ENCODE measurements at places on chromosomes 3 and 15.

- no peak for DNase-seq
Measured at GRCh38 chr3:51808934-51809333, 29.9 kb upstream of the IQCF6 start.

- DNase-seq: no peak
Measured at GRCh38 chr3:57512166-57512565, 32.0 kb downstream of the DNAH12 start.

DNA sequence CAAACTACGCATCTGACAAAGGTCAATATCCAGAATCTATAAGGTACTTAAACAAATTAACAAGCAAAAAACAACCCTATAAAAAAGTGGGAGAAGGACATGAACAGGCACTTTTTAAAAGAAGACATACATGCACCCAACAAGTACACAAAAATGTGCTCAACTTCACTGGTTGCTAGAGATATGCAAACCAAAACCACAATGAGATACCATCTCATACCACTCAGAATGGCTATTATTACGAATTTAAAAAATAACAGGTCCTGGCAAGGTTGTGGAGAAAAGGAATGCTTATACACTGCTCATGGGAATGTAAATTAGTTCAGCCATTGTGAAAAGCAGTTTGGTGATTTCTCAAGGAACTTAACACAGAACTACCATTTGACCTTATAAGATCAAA lies 175.6 kb upstream of the MLF1 start:
- DNase-seq: no peak

DNA sequence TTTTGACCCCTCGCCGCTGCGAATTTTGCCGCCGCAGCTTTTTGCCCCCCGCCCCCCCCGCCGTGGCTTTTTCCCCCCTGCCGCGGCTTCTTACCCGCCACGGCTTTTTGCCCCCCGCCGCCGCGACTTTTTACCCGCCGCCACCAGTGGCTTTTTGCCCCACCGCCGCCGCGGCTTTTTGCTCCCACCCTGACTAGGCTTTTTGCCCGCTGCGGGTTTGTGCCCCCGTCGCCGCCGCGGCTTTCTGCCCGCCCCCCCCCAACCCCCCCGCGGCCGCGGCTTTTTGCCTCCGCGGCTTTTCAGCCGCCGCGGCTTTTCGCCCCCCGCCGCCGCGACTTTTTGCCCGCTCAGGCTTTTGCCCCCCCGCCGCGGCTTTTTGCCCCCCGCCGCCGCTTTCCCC lies 598.1 kb downstream of the GOLGA6L6 start:
- DNase-seq: no peak

DNA sequence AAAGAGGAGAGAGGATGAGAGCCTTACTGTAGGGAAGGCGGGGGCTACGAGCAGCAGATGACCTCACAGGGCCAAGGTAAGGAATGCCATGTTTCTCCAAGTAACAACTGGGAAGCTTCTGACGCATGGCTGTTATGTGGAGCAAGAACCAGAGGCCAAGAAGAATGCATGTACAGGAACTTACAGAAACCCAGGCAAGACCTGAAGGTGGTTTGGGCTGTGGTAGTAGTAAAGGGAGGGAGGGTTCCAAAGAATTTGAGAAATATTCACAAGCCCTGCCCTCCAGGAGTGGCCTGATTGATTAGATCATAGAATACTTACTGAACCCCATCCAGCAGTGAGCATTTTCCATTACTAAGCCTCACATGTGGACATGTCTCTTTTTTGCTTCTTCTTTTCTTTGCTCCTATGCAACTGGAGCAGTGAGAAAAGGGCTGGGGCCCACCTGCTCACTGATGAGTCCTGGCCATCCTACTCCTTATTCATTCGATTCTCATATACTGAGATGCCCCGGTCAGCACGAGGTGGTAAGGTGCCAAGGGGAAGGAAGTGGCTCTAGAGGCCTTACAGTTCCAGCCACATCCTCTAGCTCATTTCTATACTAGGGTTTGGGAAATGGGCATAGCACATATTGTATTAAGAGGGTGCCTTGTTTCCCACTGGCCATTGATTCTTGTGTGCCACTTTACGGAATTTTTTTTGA lies 8.3 kb upstream of the SLC12A8 start:
- DNase-seq: no peak

- DNase-seq: no peak
Measured at GRCh38 chr15:81037952-81038743, 37.4 kb downstream of the TLNRD1 start.

DNA sequence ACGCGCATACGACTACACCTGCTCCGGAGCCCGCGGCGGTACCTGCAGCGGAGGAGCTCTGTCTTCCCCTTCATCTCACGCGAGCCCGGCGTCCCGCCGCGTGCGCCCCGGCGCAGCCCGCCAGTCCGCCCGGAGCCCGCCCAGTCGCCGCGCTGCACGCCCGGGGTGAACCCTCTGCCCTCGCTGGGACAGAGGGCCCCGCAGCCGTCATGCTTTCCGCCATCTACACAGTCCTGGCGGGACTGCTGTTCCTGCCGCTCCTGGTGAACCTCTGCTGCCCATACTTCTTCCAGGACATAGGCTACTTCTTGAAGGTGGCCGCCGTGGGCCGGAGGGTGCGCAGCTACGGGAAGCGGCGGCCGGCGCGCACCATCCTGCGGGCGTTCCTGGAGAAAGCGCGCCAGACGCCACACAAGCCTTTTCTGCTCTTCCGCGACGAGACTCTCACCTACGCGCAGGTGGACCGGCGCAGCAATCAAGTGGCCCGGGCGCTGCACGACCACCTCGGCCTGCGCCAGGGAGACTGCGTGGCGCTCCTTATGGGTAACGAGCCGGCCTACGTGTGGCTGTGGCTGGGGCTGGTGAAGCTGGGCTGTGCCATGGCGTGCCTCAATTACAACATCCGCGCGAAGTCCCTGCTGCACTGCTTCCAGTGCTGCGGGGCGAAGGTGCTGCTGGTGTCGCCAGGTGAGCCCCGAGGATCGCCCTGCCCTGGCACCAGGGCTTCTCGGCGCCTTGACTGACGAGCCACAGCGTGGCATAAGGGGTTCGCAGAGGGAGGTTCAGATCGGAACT lies 420 bp downstream of the SLC27A2 start:
- DNase-seq: no peak

GRCh38 chr3:26920646-26921478 lies 298.3 kb downstream of the LRRC3B start:
- DNase-seq: no peak

DNA sequence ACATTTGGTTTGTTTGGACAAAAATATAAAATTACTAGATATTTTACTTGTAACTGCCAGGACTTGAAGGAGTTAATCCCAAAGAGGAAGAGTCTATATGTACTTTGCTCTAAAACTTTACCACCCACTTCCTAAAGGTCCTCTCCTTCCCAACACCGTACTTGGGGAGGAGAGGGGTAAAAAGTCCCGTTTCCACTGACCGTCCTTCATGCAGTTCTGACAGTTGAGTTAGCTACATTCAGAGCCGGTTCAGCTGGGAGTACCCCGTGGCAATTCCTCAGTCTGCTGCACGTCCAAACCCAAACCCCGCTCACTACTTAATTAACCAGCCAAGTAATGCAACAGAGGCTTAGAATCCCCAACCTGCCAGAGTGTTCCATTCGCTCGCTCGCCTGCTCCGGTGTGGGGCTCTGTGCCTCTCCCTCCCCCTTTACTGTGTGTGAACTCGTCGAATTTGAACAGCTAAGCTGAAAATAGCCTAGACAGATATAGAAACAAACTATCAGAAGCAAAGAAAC lies 519.7 kb downstream of the FOXP1 start:
- no peak for DNase-seq

- no peak for DNase-seq
Measured at GRCh38 chr15:63827113-63827512, 6.6 kb downstream of the HERC1 start.

- DNase-seq: no peak
Measured at GRCh38 chr15:39743611-39744010, 39.0 kb downstream of the FSIP1 start.

DNA sequence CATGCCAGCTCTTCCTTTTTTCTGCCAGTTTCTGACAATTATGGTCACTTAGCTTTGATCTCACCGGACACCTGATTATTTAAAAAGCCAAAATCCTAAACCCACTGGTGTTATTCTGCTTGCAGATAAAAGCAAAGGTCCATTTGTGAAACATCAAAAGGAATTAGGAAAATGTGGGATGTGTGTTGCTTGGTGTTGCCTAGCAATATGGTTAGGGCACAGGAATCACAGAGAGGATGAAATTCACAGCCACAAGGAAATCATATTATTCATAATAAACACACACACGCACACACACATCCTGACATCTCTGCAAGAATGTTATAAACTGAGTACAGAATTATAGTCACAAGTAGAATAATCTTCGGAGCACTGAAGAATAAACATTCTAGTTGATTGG lies 89.3 kb upstream of the BHLHE40 start:
- no peak for DNase-seq

DNA sequence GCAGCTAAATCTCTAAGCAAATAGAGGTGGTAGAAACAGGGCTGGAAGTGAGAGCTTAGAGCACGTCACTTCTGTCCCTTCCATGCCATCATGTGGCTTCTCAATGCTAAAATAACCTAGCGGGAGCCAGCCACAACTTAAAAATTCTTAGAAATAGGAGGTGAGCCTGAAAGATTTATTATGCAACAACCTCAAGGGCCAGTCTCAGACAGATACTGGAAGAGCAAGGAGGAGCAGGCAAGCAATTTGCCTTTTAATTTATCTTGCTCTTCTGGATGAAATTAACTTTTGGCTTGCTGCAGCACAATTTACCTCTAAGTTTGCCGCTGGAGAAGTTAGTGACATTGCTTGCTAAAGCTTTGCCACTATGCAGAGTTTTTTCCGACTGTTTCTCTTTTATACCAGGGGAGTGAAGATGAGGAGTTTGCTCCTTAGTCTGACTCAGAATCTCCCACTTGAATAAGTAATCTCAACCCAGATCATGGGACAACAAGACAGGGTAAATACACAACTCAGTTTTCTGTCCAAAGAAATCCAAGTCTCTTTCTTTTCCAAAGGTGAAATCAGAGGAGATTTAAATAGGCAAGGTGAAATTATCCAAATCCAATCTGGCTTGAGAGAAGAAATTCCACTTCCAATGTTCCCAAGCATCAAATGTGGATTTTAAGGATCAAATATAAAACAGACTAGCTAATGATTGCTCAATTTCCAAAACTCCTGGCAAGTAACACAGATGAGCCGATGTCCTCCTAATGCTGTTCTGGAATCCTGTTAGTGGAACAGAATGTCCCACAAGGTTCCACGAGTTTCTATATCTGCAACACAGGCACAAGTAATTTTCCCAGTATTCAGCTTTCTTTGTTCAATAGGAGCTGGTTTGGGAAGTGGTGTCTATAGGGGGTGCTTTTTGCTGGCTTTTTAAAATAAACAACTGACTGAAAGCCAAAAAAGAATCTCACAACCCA lies 329.4 kb upstream of the RORA start:
- no peak for DNase-seq

GRCh38 chr15:93029214-93029835 lies 59.7 kb downstream of the RGMA start:
- DNase-seq: no peak

DNA sequence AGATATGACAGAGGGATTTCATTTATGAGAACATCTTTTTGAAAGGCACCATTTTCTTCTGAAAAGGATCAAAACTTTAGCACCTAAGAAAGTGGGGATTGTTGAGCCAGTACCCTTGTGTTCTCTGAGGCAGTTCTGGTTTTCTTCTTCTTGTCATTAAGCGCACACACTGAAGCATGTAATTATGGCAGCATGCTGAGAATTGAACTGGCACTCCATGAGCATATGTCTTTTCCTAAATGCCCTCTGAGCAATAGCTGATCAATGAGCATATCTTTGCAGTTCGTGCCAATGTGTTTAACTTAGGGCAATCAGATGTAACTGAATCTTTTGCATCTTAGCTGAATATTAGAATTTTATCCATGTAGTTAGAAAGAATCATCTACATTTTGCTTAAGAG lies 53.9 kb upstream of the VGLL3 start:
- no peak for DNase-seq

GRCh38 chr3:114207768-114208167 lies 28.9 kb upstream of the DRD3 start:
- no peak for DNase-seq

GRCh38 chr15:53072077-53072476 lies 281.9 kb upstream of the ONECUT1 start:
- DNase-seq: no peak
